Pancreas (tissue), 10 donors: ENCODE measurements at places on chromosomes 5 and 9. TPM values are rescaled to one million over a fixed set of nuclear protein-coding genes. Genes with fewer than 3 reads are reported as not detected.

TMEM174 gene
- not detected for polyA plus RNA-seq

SFXN1 gene
- polyA plus RNA-seq: 6.2 TPM

GRIA1 gene
- 0.04 TPM for polyA plus RNA-seq

SDHA gene
- 41.9 TPM for polyA plus RNA-seq

BTNL8 gene
- polyA plus RNA-seq: 0.49 TPM

PCDHGB4 gene
- 0.65 TPM for polyA plus RNA-seq

HTR1A gene
- polyA plus RNA-seq: not detected

SLC27A4 gene
- polyA plus RNA-seq: 32.9 TPM
